ENCODE measurements at places on chromosomes 3 and 15.

DNA sequence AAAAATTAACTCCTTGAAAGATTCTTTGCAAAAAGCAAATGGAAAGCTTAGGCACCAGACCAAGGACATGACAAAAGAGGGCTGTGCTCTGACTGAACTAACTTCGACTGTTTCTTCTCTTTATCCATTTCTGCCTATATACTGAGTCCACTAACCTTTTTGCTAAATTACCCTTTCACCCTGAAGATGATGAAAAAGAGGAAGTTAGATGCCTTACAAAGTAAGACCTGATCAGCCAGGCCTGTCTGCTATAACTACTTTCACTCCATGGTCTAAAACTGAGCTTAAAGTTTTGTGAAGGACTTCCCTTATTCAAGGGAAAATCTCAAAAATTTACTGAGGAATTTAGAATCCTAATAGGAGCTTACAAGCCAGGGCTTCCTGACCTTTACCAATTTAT, 6.2 kb upstream of the IGSF10 start:
- DNase-seq: no peak

DNA sequence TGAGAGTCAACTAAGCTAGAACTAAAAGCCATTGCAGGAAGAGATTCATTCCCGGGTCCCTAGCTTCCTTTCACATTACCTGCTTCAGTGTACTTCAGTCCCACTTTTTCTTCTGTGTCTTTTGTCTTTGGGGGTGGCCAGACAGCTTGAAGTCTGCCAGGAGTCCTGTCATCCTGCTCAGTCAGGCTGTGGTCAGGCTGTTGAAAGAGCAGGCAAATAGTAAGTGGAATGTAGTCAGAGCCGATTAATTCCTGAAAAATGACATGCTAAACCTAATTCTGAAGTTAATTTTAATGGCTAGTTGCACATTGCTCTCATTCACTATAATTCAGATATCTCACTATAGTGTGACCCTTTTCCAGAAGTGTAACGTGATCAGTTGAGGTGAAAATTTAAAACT, 129.6 kb downstream of the FMN1 start:
- DNase-seq: no peak

GRCh38 chr15:40095371-40096093, 13.1 kb downstream of the BMF start:
- no peak for DNase-seq

DNA sequence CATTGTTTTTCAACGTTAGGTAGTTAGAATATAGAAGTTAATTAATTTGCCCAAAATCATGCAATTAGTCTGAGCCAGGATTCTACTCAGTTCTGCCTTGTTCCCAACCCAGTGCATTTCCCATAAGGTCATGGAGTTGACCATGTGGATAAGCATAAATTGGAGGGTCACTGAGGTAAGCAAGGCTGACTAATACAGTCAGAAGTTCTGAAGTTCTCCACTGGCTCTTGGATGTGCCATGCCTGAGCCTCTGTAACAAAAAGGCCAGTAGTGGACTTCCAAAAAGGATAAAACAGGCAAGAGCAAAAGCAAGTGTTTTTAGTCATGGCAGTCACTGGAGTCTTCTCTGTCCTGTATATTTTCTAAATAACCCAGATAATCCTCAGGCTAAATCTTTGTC, 124.4 kb upstream of the PHLDB2 start:
- no peak for DNase-seq

- DNase-seq: no peak
These were observed 5.5 kb downstream of the AP2M1 start for GRCh38 chr3:184180165-184180564.

GRCh38 chr3:28218071-28218916, 23.1 kb upstream of the CMC1 start:
- DNase-seq: no peak

GRCh38 chr3:107428051-107428858, 51.0 kb downstream of the CCDC54 start:
- no peak for DNase-seq

GRCh38 chr15:78243491-78243941, 9.2 kb upstream of the ACSBG1 start:
- DNase-seq: no peak

- no peak for DNase-seq
These were observed 487.4 kb downstream of the FGF12 start for GRCh38 chr3:192239956-192240355.

All from activated T-helper 1 cell treated with Interleukin-2 at 50 U/mL for 16 hours (primary cell).